ENCODE measurements at places on chromosomes 1 and 21. TPM values are rescaled to one million over a fixed set of nuclear protein-coding genes. Genes with fewer than 3 reads are reported as not detected.

KRTAP7-1 gene
- not detected for total RNA-seq

HSD3B1 gene
- not detected for total RNA-seq

DNA sequence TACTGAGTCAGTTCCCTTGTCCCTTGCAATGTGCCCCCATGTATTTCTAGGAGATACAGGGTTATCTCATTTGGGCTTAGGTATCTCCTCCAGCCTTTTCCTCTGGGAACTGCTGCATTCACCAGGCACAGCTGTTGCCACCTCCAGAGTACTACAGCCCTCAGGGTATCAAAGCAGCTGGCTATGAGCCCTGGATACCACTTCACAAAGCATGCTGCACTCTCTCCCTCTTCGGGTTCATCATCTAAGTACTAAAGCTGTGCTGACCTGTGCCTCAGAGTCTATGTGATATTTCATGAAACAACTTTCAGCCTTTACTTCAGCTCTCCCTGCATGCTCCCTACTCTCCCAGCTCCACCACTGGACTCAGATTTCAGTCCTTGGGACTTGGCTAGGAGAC, 62.3 kb downstream of the CCDC185 start:
- DNase-seq: no peak

- DNase-seq: peak; percentile 15
Observed at GRCh38 chr1:110508028-110508940, 10.7 kb downstream of the KCNA10 start.

- DNase-seq: no peak
Observed at GRCh38 chr1:145961425-145962156, 2.8 kb downstream of the ANKRD34A start.

Measured in mucosa of gallbladder (tissue), 1 donor.